ENCODE measurements at places on chromosomes 5 and 9.

DNA sequence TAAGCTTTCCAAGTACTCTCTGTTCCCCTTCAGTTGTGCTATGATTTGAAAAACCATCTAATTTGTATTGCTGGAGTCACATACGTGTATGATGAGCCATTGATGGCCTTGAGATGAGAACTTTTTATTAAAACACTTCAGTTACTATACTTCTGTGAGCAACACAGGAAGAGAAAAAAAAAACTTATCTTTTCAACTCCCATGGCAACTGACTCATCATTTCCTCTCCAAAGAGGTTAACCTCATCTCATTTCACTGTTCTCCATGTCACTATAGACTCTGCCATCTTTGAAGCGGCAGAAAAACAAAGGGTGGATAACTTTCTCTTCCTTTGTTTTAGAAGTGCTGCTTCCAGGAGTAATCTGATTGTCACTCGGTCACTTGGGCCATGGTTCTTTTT, 104.3 kb upstream of the PCSK1 start:
- DNase-seq = no peak

- no peak for DNase-seq
Measured at GRCh38 chr5:16477541-16477940, 11.9 kb upstream of the ZNF622 start.

- DNase-seq = no peak
Measured at GRCh38 chr5:163434401-163434866, 3.0 kb upstream of the CCNG1 start.

- DNase-seq = no peak
Measured at GRCh38 chr5:42840269-42840668, 28.6 kb upstream of the SELENOP start.

DNA sequence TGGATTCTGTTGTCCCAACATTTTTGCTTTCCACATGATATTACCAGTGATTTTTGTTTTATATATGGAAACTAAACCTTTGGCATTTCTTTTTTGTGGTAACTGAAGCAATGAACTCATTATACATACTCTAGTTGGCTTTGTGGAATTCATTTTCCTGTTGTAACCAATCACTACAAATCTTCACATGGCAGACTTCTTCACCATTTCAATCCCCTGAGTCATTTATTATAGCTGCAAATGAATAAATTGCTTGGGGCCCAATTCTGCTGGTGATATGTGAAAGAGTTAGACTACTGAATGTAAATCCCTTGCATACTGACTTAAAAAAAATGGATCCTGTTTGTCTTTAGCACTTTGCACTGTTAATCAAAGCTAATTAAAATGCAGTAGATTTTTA, 1709.6 kb upstream of the WWC1 start:
- DNase-seq = no peak

- DNase-seq = no peak
Measured at GRCh38 chr9:79939819-79940218, 368.1 kb downstream of the TLE4 start.

DNA sequence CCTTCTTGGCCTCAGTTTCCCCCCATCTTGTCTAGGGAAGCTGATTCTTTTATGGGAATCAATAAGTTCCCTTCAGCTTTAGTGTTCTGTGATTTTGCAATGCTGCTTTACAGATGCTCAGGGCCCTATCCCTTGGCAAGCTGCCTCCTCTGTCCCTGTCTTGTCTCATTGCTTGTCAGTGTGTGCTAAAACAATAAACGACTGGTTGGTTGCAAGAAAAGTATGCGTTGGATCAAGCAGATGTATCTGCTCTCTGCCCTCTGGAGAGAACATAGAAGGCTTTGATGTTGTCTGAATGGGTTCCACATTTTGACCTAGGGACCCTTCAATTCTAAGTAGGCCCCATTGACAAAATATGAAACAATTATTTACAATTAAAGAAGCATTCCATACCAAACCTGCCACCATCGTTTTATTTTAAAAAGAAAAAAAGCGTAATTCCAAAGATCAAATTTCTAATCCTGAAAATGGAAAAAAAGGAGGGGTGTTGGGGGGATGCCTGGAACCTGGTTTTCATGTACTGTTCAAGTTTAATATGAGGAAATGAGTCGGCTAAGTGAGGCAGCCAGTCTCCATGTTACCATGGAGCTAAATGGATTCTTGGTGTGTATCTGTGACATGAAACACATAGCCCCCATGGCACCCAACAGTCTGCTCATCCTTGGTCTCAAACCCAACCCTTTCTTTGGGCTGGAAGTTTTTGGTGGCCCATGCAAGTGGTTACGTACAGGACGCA, 31.2 kb upstream of the TARS1 start:
- no peak for DNase-seq

DNA sequence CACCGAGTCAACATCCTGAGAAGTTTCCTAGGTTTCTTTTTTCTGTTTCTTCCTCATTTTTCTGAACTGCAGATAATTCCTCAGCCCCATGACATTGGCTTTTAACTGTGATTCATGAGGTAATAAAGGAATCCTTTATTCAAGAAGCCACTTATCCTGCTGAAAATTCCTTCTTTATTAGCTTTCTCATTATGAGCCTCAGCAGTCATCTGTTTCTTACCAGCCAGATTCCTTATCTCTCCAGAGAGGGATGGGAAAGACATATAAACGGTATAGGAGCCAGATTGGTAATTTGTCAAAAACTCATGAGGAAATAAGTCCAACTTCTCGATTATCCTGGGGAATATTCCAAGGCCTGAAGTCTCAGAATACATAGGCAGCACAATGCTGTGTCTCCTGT, 465.4 kb downstream of the ICE1 start:
- no peak for DNase-seq

DNA sequence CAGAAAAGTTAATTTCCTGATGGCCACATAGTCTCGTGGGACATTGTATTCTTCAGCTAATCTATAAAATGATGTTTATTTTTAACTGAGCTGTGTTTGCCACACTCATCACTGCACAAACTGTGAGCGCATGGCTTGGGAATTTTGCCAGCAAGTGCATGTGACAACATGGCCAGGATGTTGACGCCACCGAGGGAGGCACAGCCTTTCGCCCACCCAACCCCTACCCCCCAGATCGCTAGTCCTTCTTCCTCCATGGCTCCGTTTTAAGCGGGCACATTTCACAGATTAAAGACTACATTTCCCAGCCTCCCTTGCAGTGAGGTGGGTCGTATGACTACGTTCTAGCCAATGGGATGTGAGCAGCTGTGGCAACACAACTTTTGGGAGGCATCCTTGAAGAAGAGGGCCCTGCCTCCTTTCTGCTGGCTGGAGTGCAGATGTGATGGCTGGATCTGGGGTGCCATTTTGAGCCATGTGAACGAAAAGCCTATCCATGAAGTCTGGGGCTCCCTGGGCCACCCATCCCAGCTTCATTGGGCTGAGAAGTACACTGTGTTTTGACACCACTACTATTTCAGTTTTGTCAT, 7.9 kb downstream of the NRARP start:
- no peak for DNase-seq

DNA sequence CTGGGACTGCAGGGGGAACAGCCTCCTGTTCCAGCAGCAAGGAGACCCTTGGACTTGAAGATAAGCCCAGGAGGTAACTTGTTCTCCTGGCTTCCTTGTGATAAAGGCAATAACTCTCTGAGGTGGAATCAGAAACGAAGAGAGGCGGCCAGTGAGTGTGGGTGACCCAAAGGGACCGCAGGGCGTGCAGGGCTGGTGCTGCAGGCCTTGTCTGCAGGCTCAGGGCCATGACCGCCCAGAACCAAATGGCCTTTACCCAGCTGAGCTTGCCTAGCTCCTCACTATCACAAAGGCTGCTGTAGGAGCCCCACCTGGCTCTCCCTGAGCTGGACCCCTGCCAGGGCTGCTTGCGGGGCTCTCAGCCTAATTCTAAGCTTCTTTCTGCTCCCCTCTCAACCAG, 72.5 kb downstream of the NDFIP1 start:
- no peak for DNase-seq

- DNase-seq = no peak
Measured at GRCh38 chr5:40796487-40796889, 1.7 kb downstream of the PRKAA1 start.

GRCh38 chr9:76588316-76588715, 129.3 kb downstream of the GCNT1 start:
- no peak for DNase-seq

DNA sequence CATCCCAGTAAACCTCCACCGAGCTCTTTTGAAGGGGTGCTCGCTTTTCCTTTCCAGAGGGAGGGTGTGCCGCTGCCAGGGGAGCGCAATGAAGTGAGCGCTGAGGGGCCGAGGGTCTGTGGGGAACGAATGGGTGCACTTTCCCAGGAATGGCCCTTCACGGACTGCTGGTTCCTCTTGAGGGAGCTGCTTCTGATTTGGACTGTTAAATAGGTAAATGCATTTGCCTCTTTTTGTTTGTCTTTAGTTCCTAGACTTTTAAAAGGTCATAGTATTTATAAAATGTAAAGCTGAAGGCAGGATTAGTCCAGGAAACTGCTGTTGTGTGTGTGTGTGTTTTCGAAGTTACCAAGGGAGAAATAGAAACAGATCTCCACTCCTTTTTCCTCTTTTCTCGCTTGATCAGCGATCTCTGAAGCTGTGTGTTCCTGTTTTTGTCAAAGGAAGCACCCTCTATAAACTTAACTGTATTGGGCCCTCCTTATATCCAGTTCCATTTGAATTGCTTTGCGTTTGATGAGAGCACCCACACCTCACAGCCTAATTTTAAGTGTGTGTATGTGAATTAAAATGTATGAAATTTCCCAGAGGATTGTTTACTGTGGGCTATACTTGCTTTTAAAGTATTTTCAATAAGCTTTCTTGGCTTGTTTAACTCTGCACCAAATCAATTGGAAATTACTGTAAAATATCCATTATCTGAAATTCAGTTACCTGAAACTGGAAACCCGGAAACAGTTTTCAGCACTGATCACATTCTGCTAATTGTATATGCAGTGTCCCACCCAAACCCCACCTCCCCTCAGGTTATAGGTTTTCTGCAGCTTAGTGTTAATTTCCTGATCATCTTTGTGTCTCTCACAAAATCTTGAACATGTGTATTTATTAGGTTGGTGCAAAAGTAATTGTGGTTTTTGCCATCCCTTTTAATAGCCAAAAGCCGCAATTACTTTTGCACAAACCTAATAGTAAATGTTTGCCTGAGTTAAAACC, 966 bp downstream of the SNX2 start:
- DNase-seq = no peak
